ENCODE measurements at places on chromosomes 7 and 10.

GRCh38 chr7:23864973-23865372, 155.0 kb downstream of the STK31 start:
- DNase-seq = peak; percentile 62

- DNase-seq = peak; percentile 30
These were observed 440 bp downstream of the JAKMIP3 start for GRCh38 chr10:132066186-132066585.

GRCh38 chr7:120055300-120055699, 217.7 kb upstream of the KCND2 start:
- DNase-seq = peak; percentile 55

DNA sequence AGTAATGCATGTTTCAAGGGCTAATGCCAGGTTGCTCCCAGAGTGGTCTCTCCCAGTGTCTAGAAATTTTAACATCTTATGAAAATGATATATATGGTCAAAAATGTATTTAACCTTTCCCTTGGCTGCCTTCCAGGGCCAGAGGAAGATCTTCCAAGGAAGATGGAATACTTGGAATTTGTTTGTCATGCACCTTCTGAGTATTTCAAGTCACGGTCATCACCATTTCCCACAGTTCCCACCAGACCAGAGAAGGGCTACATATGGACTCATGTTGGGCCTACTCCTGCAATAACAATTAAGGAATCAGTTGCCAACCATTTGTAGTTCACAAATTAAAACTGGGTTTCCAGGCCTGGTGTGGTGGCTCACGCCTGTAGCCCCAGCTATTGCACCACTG, 9.0 kb downstream of the GATAD1 start:
- DNase-seq = peak; percentile 15

DNA sequence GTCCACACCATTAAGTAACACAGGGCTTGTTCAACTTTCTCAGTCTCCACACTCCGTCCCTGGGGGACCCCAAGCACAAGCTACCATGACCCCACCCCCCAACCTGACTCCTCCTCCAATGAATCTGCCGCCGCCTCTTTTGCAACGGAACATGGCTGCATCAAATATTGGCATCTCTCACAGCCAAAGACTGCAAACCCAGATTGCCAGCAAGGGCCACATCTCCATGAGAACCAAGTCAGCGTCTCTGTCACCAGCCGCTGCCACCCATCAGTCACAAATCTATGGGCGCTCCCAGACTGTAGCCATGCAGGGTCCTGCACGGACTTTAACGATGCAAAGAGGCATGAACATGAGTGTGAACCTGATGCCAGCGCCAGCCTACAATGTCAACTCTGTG, 81.1 kb upstream of the SAMD8 start:
- no peak for DNase-seq
